HepG2 (cell line): ENCODE measurements at places on chromosomes 5 and 9. TPM values are rescaled to one million over a fixed set of nuclear protein-coding genes. Genes with fewer than 3 reads are reported as not detected.

The DRD1 gene
- not detected in 2 replicates for total RNA-seq

The FBLL1 gene
- total RNA-seq, result 0.18 and 0.29 TPM in 2 replicates

The GRK6 gene
- total RNA-seq, result 16.1 and 19.9 TPM in 2 replicates

The CARD9 gene
- 3.6 and 7.4 TPM in 2 replicates for total RNA-seq

The JAKMIP2 gene
- 1.9 and 2.1 TPM in 2 replicates for total RNA-seq

The FGD3 gene
- 0.84 and 1.1 TPM in 2 replicates for total RNA-seq

The TOMM5 gene
- 315 and 450 TPM in 2 replicates for total RNA-seq

The TRPM3 gene
- total RNA-seq, result not detected in 2 replicates

The ZNF354C gene
- total RNA-seq, result 0.02 and 0.03 TPM in 2 replicates

The PDE8B gene
- not detected in 2 replicates for total RNA-seq

The SPINK6 gene
- not detected in 2 replicates for total RNA-seq

The IQGAP2 gene
- total RNA-seq, result 83.3 and 143 TPM in 2 replicates

The GABRA6 gene
- total RNA-seq, result not detected in 2 replicates

The SLC6A7 gene
- not detected in 2 replicates for total RNA-seq

The SVEP1 gene
- not detected in 2 replicates for total RNA-seq

The PRUNE2 gene
- total RNA-seq, result 0.02 TPM in 1 of 2 replicates, not detected in the other

The PLAC8L1 gene
- total RNA-seq, result not detected in 2 replicates

The EQTN gene
- not detected in 2 replicates for total RNA-seq

The CERT1 gene
- 12.7 and 23.6 TPM in 2 replicates for total RNA-seq

The PCDHGA1 gene
- total RNA-seq, result 0.04 and 0.31 TPM in 2 replicates

The EGFLAM gene
- total RNA-seq, result not detected in 2 replicates

The NR5A1 gene
- total RNA-seq, result 38.8 and 44.7 TPM in 2 replicates
